NCI-H2171 treated with DMSO at 0.1 percent for 48 hours (cell line): ENCODE measurements at places on chromosomes 7 and 10.

DNA sequence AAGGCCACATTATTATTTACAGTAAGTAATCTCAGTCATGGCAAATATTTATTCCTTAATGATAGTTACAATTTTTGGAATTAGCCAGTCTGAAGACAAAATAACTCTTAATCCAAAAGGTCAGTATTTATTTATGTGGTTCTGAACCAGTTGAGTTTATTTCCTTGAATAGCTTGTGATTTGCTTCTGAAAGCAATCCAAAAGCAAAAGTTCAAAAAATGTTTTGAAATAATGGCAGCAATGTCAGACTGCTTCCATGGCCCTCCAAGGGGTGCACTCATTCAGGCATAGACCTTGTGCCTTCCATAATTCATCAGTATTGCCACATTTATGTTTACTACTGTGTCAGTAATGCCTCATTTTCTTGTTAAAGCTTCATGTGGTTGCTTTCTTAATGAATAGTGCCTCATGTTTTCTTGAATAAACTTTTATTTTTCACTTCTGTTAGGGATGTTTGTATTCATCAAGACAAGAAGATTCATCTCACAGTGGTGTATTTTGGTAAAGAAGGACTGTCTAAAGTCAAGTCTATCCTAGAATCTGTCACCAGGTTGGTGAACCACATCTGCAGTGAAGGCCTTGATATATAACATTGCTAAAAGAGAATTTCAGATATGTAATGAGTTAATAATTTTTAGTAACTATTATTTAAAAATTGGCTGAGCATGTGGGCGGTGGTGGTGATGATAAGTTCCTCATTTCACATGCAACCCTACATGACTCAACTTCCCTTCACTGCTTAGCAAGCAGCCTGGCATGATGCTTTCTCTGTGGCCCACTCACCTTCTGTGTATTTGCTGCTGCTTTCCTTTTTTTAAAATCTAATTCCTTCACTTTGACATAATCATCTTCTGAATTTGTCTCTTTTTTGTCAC lies 22.0 kb downstream of the CSGALNACT2 start:
- DNase-seq = no peak

DNA sequence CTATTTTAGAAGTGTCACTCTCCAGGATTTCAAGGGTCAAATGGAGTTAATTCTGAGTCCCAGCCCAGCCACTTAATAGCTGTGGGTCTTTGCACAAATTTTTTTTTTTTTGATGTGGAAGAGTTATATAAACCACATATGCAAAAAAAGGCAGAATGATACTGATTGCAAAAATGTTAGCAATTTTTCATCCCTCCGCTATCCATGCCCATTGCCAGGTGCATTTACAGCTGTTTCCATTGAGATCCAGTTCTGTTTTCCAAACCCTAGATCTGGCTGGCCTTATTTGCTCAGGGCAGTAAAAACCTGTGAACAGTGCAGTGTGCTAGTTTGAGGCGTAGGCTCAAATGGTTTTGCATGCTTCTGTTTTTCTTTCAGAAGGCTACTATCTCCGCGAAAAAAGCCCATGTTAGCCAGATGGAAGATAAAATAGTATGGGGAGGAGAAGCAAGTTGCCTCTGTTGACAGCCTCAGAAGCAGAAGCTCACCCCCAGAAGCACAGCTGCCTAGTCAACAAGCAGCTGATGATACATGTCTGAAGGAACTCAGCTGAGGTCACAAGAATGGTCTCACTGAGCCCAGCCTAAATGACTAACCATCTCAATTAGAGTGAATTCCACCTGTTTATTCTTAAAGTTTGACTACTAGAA lies 997 bp upstream of the ZNF138 start:
- DNase-seq = no peak

GRCh38 chr10:14116021-14116420 lies 214.7 kb downstream of the FRMD4A start:
- no peak for DNase-seq

DNA sequence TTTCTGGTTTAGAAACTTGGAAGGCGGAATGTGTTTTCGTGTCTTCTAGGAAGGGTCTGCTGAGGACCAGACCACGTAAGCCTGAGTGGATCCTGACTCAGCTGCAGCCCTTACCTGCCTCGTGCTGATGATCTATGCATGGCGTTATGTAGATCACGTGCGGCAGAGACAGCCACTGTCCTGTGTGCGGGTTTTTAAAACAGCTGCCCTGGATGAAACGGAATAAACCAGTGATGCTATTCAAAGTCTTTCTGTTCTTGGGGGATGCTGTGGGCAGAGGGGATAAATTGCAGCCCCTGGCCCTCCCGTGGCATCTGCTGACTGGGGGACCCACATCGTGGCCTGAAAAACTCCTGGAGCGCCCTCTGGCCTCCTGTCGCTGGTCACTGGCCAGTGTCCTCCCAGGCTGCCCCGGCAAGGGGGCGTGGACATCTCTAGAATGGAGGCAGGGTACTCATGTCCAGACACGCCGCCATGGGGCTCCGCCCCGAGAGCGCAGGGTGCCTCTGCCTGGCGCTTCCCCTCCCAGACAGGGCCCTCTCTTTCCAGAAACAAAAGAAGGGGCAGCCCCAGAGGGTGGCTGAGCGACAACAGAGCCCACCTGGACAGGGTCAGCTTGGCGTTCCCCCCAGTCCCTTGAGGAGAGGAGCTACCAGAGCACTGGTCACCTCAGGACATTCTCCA lies 13.2 kb downstream of the ALKBH4 start:
- peak; percentile 59 for DNase-seq

GRCh38 chr7:46205478-46205877 lies 284.4 kb upstream of the IGFBP3 start:
- DNase-seq = no peak

- no peak for DNase-seq
These were observed 181.9 kb downstream of the AKR1D1 start for GRCh38 chr7:138258197-138258559.

DNA sequence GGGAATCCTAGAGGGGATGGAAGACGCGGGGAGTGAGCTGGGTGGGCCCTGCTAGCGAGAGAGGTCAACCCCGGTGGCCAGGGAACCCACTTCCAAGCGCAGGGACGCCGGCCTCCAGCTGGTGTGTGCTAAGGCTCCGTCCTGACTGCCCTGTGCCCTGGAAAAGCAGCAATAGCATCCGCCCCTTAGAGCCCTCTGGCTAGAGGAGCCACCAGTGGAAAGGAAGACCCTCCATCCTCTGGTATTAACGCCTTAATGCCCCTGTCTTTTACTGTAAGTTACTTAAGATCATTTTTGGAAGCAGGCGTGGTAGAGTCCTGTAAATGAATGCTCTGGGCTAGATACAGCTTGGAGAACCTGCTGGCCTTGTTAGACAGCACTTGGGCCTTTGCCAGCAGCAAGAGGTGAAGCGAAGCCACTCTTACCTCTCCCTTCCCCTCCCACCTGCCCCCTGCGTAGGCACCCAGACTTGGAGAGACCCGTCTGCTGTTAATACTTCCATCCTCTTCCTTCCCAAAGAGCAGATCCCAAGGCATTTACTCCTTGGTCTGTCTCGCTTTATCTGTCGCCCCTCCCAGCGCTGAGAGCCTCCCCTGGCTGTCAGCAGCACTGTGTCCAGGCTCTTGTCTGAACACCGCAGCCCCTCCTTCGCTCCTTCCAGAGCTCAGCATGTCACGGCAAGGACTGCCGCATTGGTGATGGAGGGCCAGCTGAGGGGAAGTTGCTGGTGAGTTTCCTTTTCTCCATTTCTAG lies 4.6 kb downstream of the REPIN1 start:
- DNase-seq = no peak

DNA sequence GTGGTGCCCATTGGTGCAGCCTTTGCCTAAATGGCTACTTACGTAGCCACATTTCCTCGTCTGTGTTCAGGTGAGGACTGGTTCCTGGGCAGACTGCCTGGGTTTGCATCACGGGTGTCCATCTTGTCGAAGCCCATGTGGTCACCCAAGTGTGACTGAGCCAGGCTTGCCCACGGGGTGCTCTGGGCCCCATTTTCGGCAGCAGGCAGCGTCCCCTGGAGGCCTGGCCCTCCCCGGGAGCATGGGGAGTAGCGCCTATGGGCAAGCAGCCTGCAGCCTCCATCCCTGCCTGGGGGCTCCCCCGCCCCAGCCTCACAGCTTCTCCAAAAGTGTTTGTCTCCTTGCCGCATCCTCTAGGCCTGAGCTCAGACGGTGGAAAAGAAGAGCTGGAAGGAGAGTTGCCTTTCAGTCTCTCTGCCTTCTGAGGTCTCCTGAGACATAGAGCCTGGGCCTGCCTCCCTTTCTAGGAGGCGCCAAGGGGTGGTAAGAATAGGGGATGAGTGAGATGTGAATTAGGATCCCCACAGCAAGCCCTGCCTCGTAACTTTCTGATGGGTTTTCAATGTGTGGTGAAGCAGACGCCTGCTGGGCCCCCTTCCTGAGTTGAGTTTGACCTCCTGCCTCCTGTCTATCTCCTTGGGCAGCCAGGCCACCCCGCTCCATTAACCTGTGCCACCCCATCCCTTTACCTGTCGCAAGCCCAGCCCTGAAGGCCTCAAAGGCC lies 42.7 kb downstream of the HTRA1 start:
- DNase-seq = no peak

- DNase-seq = no peak
These were observed 113.6 kb upstream of the BTBD16 start for GRCh38 chr10:122157451-122157850.

GRCh38 chr10:125064681-125065492 lies 95.5 kb downstream of the CTBP2 start:
- DNase-seq = no peak

GRCh38 chr7:35035511-35035961 lies 1.7 kb downstream of the DPY19L1 start:
- DNase-seq = peak; percentile 32

- DNase-seq = no peak
These were observed 2.1 kb downstream of the CLDN15 start for GRCh38 chr7:101235522-101235921.

GRCh38 chr10:31318382-31318853 lies 598 bp upstream of the ZEB1 start:
- DNase-seq = peak; percentile 64

DNA sequence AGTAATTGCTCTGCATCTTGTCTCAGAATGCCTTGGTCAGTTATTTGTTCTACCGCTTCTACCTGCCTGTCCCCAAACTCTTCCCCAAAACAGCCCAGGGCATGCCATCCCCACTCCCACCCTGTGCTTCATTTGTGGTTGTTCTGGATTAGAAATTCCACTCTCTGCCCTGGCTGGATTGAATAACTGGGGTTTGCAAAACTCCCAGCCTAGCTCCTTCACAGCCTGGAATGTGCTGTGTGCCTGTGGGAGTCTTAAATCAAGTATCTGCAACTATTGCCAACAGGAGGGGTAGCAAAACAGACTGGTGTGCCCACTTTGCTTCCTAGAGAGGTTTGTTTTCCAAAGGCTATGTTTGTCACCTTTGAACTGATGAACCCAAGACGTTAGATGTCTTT lies 24.2 kb downstream of the TSPAN15 start:
- DNase-seq = no peak

DNA sequence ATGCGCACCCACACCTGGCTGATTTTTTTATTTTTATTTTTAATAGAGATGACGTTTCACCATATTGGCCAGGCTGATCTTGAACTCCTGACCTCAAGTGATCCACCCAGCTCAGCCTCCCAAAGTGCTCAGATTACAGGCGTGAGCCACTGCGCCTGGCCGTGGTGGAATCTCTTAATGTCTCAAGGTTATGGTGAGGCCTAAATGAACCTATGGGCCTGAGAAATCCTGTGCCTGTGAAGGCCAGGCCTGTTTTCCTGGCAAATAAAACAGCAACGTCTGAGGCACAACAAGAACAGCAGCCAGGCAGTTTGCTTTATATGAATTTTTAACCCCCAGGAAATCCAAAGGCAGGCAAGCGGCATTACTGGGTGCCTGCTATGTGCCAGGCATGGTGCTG lies 297.5 kb upstream of the ZMIZ1 start:
- no peak for DNase-seq

- DNase-seq = no peak
These were observed 18.8 kb downstream of the KLF6 start for GRCh38 chr10:3766046-3766756.

DNA sequence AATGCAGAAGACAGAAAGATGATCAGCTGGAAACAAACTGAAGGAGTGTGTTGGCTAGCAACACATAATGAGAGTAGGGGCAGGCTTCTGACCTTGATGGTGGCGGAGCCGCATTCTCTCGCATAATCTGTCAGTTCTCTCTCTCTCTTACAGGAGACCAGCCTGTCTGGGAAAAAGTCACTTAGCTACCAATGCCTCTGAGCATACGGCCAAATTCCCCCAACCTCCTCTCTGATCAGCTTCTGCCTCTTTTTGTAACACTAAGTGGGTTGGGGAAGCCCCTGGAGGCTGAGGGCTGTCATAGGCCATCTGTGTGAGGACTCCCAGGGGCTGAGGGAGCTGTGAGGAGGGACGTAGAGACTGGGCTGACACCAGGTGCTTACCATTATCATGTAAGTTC lies 104.6 kb downstream of the HIPK2 start:
- DNase-seq = peak; percentile 81

DNA sequence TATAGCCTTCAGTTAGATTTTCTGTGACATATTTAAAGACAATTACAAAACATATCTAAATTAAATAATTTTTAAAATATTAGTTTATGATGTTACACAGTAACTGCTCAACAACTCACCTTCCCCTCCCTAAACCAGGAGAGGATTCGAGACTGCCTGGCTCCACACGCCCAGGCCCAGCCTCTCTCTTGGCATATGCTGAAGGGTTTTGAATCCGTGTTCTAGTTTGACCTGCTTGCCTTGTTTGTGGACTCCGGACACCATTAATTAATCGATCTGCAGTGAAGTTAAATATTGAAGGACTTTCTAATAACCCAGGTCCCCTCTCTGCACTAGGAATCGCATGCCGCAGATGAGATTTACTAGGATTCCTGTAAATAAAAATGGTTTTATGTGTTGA lies 106.6 kb downstream of the LARP4B start:
- DNase-seq = no peak

DNA sequence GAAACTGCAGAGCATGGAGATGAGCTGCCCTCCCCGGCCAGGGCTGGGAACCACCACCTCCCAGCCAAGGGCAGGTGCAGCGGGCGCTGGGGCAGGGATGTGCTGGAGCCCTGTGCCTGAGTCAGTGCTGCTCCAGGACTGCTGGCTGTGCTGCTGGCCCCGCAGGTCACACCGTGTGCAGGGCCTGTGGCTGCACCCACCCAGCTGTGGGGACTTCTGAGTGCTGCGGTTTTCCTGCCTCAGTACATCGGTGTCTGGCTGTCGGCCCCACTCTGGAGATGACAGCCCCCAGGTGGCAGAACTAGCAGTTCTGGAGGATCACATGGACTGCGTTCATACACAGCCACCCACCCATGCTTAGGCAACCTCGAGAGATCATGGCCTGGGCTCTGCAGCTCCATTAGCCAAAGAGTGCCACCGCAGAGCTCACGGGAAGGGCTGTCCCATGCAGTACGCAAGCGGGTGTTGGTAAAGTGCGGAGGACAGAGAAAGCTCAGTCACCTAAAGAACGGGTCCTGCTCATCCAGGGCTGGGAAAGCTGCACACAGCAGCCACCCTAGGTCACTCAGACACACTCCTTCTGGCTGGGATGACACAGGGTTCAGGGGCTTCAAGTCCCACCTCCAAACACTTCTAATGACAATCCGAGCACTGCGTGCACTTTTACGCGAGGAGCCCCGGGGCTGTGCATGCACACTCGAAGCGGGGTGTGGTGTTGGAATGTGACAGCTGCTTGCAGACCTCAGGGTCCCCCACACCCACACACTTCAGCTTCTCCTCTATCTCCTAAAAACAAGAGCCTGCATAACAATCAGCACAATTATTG lies 198.1 kb upstream of the PPP2R2D start:
- DNase-seq = no peak
